CD4-positive, alpha-beta T cell treated with Interleukin-21 for 1 hour (primary cell): ENCODE measurements at places on chromosomes 6 and 20.

DNA sequence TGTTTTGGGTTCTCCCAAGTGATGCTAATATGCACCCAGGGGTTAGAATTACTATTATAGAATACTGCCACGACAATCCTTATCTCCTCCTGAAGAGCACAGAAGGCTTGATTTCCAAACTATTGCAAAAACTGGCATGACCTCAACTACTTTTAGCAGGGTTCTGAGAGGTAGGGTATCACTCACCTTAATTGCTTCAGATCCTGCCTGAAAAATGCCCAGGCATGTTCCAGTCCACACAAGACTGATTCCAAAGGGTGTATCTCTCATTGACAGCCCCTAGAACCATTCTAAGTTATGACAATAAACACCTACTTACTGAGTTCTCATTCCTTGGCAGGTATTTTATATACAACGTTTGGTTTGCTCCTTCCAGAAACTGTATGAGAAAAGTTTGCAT lies 5.0 kb upstream of the DSE start:
- no peak for DNase-seq

DNA sequence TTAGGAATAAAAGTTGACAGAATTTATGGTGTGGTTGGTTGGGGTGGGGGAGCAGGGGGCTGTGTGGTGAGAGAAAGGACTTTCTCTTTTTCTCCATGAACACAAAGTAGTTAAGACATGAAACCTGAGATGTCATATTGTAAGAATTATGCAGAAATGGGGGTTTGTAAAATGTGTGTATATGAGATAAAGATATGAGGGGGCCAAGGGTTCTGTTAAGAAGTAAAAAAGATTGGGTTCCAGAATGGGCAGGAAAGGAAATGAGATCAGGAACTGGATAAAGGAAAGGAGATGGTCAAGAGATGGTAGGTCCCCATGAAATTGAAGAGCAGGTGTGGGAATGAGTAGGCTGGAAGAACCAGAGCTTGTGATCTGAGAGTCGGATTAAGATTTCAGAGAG lies 9.7 kb downstream of the RNF146 start:
- DNase-seq, result no peak

GRCh38 chr6:122648726-122649125 lies 38.5 kb downstream of the PKIB start:
- DNase-seq, result no peak

GRCh38 chr20:819680-820322 lies 13.7 kb upstream of the FAM110A start:
- DNase-seq, result no peak

- DNase-seq, result peak; percentile 34
Measured at GRCh38 chr6:27810768-27811450, 101.3 kb downstream of the OR2B2 start.

GRCh38 chr20:59813126-59813947 lies 120.1 kb downstream of the SYCP2 start:
- DNase-seq, result no peak

DNA sequence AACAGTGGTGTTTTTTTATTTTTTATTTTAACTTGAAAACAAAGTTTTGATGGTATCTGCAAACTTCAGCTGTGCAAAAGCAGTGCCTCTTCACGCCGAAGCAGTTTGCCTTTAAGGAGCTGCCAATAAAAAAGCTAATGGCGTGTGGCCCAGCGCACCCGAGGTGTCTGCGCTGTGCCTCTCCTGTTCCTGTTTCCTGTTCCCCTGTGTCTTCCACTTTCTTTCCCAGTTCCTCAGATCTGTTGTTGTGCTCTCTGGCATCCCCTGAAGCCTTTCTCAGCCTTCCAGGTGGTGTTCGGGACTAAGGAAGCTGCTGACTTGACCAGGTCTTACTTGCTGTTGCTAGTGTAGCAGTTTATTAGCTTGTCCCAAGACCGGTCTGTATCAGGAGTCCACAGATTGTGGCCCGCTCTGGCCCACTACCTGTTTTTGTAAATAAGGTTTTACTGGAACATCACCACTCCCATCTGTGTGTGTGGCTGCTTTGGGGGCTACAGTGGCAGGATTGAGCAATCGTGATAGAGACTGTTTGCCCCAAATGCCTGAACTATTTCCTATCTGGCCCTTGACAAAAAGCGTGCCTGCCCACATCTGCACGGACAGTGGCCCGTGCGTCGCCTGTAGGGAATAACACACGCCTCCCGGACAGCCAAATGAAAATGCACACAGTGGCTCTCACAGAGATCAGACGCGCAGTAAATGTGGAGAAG lies 178.3 kb downstream of the TMEM242 start:
- no peak for DNase-seq

DNA sequence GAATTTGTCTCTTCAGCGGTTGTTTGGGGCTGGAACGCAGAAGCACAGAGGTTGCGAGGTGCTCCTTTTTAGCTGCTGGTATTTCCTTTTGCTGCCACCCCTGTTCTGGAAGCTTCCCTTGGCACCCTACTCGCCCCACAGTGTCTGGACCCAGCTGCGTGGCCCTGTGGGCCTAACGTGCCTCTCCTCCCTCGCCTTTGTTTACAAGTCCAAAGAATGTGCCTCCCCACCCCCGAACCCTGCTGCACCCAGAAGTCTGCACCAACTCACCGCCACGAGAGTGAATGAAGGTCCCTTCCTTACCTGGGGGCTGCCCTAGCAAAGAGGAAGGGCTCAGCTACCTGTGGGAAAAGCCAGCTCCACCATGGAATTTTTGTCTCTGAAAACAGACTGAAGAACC lies 139.7 kb upstream of the RPS6KA2 start:
- DNase-seq, result no peak

DNA sequence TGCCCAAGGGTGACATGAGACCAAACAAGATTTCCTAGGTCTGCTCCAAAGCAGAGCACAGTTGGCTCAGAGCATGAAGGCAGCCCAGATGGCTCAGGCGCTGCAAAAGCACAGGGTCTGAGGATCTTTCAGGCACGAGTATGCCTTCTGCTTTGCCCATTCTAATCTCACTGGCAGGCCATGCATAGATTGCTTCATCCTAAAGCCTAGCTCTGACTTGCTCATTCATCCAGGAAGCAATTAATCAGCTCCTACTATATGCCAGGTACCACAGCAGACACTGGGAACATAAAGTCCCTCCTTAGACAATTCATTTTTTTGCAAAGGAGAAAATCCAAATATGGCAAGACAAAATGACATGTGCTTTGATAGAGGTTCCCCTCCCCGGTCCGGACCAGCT lies 31.2 kb downstream of the GPLD1 start:
- DNase-seq, result no peak

GRCh38 chr20:45036044-45036755 lies 64.7 kb downstream of the KCNS1 start:
- DNase-seq, result no peak

GRCh38 chr6:39452306-39453145 lies 130.0 kb upstream of the KCNK16 start:
- DNase-seq, result no peak

DNA sequence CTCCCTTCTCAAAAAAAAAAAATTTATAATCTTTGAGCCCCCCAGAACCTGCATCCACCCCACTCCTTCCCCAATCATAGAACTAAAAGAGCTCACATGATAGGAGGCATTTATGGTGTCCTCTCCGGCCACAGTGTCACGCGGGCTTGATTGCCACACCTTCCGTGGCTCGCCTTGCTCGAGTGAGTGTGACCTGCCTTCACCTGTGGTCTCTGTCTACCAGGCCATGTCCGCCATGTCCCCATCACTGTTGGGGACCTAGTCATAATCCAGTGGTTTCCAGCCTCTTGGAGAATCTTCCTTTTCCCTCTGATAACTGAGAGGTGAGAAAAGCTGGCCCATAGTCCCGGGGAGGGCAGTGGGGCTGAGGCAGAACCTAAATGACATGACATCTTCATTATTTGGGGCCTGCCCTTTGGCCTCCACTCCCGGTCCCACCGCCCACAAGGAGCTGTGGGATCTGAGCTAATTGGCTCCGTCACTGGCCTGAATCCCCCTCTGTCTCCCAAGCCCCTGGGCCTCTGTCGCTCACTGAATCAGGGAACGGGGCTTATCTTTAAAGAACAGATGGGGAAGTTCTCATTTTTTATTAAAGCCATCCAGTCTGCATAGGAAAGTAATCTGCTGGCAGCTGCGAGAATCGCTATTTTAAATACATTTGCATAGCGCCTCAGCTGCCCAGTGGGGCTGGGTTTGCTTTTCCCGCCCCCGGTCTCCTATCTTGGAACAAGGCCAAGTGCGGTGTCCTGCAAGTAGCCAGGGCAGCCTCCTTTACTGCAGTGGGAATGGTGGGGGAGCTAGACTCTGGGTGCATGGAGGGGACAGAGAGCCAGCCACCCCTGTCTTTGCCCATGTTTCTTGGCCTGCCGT lies 197.6 kb upstream of the PMEPA1 start:
- DNase-seq, result no peak

DNA sequence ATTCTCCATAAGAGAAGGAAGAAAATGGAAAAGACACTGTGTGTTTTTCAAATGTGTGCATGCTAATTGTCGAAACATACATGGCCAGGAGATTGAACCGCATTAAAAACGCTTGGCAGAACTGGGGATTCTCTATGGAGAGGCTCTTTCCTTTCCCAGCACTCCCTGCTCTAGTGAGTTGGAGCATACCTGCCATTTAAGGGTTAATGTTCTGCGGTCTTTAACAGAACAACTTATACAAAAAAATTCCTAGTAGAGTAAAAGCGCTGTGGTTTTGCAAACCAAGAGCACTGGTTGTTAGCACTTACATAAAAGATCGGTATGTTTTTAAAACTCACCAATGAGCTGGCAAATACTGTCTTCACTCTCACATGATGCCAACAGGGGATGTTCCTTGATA lies 1.5 kb downstream of the TAGAP start:
- DNase-seq, result peak; percentile 81

DNA sequence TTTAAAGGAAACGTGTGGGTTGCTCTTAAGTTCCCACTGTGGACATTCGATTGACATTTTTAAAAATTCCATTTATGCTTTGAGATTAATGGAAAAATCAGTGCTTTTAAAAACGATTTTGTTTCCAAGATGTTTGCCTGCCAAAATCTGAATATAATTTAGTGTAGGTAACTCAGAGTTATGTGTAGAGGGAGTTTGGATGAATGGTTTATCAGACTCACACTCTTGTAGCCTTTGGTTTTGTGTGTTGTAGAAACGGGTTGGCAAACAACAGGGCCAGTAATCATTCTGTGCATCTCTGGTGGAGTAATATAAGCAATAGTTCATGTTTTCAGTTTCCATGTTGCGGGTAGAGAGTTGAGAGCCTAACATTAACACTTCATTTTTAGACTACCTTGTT lies 140.6 kb downstream of the RPS12 start:
- DNase-seq, result no peak

DNA sequence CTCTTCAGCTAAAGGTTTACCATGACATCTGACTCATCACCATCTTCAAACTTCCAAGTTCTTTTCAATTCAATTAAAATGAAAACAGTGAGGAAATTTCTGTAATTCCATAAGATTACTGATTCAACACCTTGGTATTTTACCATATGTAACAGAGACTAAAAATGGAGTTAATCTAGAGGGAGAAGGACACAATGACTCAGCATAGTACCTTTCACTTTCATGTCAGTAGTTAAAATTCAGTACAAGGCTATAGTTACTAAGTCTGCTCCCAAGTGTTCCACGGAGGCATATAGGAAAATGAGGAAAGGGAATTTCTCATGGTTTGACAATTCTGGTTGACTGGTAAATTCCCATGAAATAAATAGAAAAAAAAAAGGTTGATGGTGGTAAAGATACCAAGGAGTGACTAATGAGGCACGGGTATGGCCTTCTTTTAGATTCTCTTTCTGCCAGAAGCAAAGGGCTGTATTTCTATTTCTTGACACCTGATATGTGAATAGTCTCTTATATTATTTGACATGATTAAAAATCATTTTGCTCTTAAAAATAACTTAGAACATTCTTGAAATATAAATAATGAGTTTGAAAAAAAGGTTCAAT lies 526.7 kb upstream of the ADGRB3 start:
- no peak for DNase-seq

DNA sequence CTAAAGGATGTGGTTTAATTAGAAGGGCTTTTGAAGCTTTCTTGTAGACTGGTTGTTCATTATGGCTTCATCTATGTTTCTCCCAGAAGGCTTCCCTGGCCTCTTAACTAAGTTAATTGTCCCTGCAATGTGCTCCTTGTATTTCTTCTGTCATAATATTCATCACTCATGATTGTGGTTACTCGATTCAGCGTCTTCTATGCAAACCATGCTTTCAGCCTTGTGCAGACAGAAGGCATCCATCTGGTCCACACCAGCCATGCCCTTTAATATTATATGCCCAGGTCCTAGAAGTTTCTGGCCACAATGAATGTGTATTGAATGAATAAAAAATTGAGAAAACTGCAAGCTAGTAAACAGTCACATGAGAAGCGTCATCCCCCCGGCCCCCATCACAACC lies 163.2 kb downstream of the KHDC1L start:
- DNase-seq, result no peak

GRCh38 chr6:85679445-85680123 lies 36.9 kb upstream of the SYNCRIP start:
- no peak for DNase-seq

DNA sequence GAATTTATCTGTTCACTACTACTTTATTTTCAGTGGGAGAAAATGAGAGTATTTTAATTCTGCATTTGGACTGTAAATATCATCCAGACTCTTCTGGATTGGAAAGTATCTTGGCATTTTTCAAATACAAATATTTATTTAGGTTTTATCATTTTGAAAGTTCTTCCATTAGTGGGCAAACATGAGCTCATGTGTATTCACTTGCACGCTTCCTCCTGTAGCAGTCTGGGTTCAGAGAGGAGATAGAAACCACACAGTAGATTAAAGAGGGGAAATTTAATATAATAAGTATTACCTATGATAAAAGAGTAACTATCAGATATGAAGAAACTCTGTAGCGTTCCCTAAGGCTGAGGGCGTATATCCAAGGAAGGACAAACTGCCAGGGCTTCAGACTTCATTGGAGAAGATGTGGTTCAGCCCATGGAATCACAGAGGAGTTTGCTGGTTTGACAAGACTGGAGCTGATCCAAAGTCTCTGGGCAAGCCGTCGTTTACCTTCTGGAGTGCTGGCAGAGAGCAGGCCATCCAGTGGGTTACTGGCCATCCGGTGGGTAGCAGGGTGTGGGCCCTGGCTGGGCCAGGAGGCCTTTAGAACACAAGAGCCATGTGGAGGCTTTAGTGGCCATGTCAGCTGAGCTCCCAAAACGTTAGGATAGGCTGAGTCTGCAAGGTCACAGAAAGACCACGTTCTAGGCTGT lies 44.3 kb downstream of the KCNS1 start:
- DNase-seq, result no peak

DNA sequence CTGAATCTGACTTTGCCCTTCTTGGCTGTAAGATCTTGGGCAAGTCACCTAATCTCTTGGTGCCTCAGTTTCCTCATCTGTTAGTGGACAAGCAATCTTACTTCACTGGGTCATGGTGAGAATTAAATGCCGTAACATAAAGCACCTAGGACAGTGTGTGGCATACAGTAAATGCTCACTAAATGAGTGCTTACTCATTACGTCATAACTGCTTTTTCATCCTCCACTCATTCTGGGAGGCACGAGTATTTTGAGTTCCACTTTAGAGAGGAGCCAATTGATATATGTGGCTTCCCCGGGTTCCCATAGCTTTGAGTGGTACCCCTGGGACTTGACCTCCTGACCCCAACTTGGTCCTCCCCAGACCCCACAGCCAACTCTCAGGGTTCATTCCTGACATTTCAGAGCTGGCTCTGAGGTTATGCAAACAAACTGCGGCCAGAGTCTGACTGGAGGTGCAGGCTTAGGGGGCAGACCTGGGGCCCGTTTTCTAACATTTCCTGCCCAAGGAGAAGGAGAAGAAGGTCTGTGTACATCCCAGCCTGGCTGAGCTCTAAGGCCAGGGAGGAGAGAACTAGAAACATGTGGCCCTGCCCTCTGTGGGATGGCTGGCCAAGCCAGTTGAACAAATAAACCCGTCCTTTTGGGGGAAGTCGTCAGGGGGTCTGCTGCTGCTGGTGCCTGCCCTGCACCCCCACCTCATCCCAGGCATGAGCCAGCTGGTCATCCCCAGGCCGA lies 5.8 kb downstream of the ANGPT4 start:
- no peak for DNase-seq
